ENCODE measurements at places on chromosomes 6 and 20.

DNA sequence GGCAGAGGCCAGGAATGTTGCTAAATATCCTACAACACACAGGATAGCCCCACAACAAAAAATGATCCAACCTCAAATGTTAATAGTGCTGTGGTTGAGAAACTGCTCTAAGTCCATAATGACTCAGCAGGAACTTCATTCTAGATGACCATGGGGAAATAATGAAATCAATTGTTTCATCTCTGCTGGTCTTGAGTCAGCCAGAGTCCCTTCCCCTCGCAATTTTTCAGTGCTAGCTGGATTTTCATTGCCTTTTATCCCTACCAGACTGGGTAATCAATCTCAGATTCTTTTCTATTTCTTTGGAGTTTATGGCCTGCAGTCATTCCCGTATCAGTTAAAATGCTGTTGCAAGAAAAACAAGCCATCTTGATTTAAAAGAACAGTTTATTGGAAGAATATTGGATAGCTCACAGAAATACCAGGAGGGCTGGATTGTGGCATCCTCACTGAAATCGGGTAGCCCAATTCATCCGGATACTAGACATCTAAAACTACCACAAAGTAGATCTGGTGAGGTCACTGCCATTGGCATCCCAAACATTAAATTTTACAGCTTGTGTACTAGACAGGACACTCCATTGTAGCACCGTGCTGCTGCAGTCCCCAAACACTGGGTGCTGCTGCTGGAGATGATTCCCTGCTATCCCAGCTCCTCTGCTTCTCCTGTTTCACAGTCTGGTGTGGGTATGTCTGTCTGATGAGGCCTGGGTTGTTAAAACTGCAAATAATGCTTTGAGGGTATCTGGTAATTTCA, 30.3 kb upstream of the POPDC3 start:
- DNase-seq = no peak

- DNase-seq = no peak
Observed at GRCh38 chr6:133820208-133820607, 68.7 kb upstream of the TCF21 start.

- no peak for DNase-seq
Observed at GRCh38 chr20:16541226-16541625, 32.0 kb downstream of the KIF16B start.

DNA sequence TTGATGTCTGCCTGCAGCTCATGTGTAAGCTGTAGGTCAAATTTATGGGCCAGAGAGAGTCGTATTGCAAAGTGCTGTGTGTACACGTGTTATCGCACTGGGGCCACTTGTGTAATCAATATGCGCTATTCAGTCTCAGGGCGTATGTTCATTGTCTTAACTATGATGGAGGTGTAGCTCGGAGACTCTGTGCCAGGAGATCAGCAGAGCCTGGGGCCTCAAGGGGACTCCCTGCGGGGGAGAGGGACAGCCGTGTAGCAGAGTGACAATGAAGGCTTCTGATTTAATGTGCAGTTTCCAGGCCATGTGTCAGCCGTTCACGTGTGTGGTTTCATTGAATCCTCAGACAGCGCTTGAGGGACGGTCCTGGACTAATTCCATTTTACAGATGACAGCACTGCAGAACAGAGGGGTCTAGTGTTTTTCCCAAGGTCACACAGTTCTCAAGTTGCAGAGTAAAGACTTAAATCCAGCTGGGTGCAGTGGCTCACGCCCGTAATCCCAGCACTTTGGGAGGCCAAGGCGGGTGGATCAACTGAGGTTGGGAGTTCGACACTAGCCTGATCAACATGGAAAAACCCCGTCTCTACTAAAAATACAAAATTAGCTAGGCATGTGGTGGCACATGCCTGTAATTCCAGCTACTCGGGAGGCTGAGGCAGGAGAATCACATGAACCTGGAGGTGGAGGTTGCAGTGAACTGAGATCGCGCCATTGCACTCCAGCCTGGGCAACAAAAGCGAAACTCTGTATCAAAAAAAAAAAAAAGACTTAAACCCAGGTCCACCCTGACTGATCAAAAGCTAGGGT, 242.5 kb downstream of the PREX1 start:
- peak; percentile 10 for DNase-seq

DNA sequence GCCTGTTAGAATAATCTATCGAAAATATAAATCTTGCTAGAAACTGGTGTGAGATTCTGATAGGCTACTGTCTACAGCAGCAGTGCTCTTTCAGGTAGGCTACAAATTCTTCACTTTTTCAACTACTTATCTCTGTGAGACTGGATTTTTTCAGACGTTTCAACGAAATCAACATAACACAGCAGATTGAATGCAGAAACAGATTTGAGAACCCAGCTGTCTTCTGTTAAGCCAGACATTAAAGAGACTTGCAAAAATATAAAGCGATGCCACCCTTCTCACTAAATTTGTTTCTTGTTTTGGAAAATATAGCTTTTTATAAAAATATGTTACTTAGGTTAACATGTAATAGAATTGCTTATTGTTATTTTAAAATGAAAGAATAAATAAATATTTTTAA, 140.6 kb upstream of the PHACTR1 start:
- DNase-seq = no peak

GRCh38 chr6:160462116-160462515, 113.9 kb downstream of the SLC22A3 start:
- no peak for DNase-seq

GRCh38 chr6:61810047-61810446, 476.0 kb downstream of the KHDRBS2 start:
- no peak for DNase-seq

DNA sequence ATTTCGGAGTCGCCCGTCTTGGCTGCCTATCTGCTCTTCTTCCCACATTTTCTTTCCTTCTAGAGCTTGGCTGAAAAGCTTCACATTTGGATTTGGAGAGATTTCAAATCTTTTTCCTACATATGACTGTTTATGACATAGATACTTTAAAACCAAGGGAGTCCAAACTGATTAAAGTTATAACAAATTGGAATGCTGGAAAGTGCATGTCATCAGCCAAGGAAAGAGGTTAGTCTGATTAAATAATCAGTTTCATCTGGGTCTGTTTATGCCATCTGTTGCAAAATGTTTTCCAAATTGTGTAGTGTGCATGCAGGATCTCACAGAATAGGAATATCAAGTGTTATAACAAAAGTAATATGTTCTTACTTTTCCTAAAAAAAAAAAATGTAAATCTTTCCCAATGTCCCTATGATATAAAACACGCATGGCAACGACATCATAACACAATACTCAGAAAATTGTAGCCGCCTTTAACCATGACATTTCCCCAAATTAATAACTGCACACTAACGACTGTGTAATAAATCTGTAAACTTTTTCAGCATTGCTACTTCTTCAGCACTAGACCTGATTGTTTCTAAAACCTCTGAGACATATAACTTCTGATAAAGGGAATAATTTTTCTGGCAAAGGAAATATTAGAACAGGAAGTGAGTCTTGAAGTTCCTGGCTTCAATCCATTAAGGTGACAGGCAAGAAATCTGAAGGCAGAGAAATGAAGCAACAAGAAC, 230.2 kb upstream of the FOXQ1 start:
- DNase-seq = no peak

- DNase-seq = no peak
Observed at GRCh38 chr6:143970456-143971218, 37.4 kb downstream of the PLAGL1 start.

- no peak for DNase-seq
Observed at GRCh38 chr6:116451916-116452315, 9.3 kb upstream of the CALHM6 start.

- no peak for DNase-seq
Observed at GRCh38 chr20:4454111-4454510, 267.6 kb upstream of the PRND start.

GRCh38 chr20:34553366-34553867, 5.1 kb upstream of the MAP1LC3A start:
- no peak for DNase-seq

GRCh38 chr6:157533048-157533871, 152.3 kb downstream of the ZDHHC14 start:
- no peak for DNase-seq

DNA sequence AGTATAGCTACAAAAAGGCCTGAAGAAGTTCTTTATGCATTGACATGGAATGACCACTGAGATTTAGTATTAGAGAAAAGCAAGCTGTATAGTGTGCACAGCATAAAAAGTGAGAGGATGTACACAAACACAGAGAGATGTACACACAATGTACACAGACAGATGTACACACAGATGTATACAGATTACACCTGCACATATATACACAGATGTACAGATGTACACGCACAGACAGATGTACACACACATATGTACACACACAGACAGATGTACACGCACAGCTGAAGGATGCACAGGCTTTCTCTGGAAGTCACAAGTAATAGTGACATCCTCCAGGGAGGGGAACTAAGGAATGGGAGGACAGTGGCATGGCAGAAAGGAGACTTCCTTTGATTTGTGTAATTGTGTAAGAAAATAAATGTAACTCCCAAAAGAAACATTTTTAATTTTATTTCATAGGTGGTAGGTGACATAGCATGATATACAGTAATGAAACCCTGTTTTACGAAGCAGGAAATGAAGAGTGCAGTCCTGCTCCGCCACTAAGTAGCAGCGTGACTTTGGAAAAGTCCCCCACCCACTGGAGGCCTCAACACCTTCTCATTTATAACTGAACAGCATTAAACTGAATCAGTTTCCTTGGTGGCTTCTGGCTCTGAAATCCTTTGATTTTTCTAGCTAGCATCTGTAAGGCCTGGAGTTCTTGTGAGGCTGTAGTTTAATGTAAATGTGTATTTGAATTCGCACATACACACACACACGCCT, 14.1 kb downstream of the NFATC2 start:
- DNase-seq = no peak

DNA sequence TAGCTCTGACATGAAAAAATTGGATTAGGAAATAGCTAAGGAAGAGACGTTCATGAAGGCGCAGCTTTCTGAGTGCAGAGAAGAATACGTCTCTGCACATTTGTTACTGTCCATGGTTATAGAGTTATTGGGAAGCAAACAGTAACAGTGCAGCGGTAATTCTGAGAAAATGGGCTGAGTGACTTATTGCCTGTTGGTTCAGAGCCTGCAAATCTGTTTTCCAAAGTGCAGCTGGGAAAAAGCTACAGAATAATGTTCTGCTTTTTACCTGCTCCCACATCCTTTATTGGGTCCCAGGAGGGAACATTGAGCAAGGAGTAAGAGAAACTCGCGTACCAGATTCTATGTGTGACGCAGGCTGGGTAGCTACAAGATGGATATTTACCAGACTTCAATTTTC, 160.2 kb downstream of the BTBD3 start:
- no peak for DNase-seq

- DNase-seq = no peak
Observed at GRCh38 chr6:5115168-5115567, 30.0 kb downstream of the PPP1R3G start.

DNA sequence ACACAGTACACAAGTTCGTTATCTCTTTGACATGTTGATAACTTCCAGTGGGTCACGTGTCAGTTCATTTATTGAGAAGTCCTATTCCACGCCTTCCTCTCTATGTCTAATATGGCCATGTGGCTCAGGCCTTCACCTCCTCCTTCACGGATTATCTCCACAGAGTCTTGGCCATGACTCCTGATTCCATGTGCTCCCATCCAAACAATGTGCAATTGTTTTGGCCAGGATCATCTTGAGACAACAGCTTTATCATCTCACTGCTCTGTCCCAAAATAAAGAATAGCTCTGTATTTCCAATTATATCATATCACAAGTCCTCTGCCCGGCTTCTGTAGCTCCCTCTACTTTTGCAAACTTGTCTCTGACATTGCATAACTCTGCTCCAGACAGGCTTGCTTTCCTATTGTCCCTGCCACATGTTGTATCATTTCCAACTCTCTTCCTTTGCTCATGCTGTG, 11.1 kb upstream of the TXNDC5 start:
- no peak for DNase-seq

DNA sequence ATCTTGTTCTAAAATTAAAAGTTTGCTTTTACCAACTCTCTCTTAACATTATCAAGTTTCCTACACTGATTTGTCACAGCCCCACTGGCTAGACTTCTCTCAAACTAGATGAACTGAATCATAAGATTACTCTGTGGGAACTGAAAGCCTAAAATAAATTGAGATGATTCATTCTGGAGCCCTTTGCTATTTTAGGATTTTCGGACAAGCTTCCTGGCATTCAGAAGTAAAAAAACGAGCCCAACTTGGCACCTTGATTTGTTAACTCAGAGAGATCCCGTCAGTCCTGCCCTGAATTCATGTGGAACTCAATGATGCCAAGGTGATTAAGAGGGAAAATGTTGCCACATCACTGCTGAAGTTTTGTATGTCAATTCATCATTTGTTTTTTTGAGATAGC, 122.0 kb upstream of the NRSN1 start:
- no peak for DNase-seq

GRCh38 chr20:49700411-49701185, 13.1 kb downstream of the B4GALT5 start:
- DNase-seq = no peak

DNA sequence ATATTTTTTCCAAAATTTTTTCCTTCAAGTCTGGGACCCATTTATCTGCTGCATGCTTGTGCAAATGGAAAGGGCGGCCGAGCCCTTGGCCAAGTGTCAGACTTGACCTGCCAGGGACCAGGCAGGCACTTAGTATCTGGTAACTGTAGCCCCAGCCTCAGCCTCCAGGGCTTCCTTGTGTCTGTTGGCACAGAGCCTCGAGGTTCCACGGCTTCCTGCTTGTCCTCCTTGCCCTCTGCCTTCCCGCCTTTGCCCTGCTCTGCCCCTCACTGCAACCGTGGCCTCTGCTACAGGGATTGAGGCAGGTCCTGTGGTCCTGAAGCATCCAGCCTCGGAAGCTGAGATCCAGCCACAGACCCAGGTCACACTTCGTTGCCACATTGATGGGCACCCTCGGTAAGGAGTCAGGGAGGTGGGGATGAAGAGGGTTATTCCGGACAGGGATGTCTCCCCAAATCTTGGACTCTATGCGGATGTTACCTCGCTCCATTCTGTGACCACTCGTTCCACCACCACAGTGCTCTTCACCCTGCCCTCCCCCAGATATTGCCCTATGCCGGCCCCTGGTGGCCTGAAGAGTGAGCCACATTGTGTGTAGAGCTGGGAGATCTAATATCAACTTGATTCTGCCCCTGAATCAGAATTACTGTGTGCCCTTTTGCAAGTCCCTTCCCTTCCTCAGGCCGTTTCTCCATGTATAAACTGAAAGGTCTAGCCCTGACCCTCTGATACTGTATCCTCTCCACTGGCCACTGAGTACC, 41.5 kb upstream of the SRF start:
- no peak for DNase-seq

DNA sequence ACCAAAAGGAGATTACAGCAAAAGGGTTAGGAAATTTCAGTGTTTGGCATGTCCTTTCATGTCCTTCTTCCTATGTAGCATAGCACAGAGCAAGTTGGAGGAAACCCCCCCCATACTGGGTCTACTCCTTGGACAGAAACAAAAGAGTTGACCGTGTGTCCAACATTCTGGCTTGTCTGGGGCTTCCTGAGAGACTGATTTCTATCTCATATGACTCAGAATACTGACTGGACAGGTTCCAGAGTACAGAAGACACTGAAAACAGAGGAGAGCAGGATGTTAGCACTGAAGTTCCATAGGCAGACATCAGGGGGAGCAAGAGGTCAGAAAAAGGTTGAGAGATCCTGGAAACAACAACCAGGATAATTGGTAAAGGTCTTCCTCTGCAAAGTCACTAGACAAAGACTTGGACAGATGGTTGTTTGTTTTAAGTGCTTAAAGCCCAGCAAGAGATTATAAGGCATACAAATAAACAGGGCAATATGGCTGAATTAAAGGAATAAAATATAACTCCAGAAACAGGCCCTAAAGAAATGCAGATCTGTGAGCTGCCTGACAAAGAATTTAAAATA, 48.4 kb downstream of the USP49 start:
- DNase-seq = peak; percentile 70

Measured in breast epithelium (tissue), 4 donors.